ENCODE measurements at places on chromosomes 11 and 22.

DNA sequence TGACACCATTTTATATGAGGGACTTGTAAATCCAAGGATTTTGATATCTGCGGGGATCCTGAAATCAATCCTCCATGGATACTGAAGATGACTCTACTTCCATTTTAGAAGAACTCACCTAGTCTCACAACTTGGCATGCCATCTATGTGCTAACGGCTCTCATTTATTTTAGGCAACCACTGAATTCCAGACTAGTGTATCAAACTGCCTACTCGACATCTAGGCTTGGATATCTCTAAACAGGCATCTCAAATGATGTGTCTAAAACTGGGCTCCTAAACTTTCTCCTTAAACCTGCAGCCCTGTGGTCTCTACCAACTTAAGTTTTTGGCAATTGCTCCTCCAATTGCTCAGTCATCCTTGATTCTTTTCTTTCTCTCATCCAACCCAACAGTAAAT is 31.2 kb upstream of the CLNS1A start:
- DNase-seq = no peak

- no peak for DNase-seq
These were observed 443.9 kb downstream of the INSC start for GRCh38 chr11:15558513-15559181.

DNA sequence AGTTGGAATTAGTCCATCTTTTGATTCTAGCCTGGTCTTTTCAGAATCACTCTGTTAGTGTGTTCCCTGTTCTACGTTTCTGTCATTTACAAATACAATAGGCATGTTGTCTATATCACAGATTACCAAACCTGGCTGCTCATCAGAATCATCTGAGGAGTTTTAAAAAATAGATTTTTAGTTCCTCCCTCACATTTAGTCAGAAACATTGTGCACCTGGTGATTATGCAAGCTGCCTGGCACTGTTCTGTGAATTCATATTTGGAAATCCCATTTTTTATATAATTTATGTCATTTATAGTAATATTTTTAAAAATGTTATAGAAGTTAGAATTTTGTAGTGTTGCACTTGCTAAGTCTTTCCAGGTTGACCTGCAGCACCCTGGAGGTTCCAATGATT is 107.3 kb downstream of the PDE3B start:
- no peak for DNase-seq

- DNase-seq = no peak
These were observed 17.8 kb downstream of the NAGA start for GRCh38 chr22:42052765-42053164.

DNA sequence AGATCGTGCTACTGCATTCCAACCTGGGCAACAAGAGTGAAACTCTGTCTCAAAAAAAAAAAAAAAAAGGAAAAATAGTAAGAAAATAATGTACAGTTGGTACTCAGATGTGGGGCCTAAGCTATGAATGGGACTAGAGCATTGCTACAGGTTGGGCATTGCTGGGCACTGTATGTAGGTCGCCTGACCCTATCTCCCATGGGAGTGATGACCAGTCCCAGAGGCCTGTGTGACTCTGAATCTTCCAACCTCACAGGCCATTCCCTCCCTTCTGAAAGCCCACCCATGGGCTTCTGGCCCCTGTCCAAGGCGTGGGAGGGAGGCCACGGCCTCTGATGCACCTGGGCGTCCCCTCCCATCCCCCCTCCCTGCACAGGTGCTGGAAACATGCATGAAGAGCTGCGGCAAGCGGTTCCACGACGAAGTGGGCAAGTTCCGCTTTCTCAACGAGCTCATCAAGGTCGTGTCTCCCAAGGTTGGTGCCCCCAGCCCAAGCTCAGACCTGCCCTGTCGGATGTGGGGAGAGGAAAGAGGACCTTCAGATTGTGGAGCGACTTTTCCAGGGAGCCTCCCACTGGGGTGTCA is 9.5 kb downstream of the GGA1 start:
- no peak for DNase-seq

GRCh38 chr22:22009661-22010060 is 27.1 kb upstream of the TOP3B start:
- DNase-seq = no peak

DNA sequence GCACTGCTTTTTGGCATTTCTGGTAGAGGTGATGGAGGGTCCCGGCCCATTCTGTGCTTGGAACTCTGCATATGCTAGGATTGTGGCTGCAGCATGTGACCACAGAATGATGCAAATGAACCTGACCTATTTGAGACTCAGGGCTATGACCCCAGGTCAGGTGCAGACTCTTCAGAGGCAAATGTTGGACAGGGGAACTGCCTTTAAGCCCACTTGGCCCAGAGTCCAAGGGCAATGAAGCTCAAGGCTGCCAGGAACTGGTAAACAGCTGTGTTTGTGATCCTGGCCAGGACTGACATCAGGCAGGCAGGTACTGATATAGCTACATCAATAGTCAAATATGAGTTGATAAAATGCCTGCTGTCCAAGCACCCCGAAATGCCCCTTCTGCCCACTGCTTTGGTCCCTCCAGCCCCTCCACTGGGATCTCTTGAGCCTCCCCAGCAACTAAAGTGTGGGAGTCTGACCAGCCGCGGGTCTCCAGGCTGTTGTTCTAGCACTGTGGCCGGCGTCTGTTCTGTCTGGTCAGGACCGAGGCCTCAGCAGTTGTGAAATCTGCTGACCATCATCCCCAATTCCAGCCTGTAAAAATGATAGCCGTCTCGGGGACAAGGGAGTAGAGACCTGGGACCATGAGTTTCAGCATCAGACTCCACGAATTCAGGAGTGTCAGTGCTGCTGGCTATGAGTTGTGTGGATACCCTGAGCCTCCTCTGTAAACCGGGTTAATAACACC is 82.4 kb upstream of the EIF3D start:
- no peak for DNase-seq

DNA sequence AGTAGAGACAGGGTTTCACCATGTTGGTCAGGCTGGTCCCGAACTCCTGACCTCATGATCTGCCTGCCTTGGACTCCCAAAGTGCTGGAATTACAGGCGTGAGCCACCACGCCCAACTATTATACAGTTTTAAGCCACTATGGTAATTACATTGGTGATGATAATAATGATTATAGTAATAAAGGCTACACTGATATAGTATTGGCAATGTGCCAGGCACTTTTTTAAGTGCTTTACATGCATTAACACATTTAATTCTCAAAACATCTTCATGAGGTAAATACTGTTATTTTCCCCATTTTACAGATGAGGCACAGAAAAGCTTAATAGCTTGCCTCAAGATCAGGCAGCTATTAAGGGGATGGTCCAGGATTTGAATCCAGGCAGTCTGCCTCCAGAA is 222.5 kb downstream of the SOX6 start:
- no peak for DNase-seq

DNA sequence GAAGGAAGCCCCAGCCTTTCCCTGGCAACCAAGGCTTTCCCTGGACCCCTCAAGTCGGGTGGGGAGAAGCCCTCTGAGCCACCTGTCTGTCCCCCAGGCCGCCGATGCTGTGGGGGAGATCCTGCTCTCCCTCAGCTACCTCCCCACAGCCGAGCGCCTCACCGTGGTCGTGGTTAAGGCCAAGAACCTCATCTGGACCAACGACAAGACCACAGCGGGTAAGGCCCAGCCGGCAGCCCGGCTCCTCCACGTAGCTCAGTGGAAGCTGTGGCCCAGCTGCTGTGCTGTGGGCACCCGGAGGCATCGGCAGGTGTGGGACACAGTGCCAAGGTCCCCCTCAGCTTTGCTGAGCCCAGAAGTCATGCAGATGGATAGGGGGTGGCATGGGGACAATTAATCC is 12.2 kb upstream of the RHOD start:
- no peak for DNase-seq

DNA sequence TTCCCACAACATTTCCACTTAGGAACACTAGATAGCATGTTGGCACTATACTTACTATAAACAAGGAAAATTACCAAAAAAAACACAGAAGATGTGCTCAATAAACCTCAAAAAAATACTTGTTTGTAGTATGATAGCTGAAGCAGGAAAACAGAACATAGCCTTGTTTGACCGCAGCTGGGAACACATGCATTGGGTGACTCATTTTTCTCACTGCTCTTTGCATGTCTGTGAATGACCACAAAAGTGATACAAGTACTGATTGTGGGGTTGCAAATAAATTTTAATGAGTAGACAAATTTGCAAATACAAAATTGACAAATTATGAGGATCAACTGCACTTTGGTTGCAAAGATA is 22.8 kb upstream of the GUCY1A2 start:
- DNase-seq = no peak

GRCh38 chr11:73660497-73661034 is 14.2 kb downstream of the PLEKHB1 start:
- DNase-seq = no peak

- peak; percentile 42 for DNase-seq
These were observed 29.6 kb downstream of the SBF1 start for GRCh38 chr22:50445071-50445879.

DNA sequence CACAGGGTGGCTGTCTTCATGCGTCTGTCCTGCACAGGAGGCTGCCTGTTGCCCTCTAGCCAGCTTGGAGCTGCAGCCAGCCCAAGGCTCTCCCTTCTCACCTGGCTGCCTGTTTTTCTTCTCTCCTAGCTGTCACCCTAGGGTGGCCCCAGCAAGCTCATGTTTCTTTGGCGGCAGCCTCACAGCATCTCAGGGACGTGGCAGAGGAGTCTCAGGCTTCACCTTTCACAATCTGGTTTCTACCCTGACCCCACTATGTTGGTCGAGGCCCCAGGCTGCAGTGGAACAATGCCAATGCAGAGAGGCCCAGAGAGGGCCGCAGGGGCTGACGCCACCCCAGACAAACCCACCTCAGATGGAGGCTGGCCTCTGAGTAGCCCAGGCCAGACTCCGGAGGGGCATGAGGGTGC is 2.5 kb upstream of the CLDN5 start:
- no peak for DNase-seq

DNA sequence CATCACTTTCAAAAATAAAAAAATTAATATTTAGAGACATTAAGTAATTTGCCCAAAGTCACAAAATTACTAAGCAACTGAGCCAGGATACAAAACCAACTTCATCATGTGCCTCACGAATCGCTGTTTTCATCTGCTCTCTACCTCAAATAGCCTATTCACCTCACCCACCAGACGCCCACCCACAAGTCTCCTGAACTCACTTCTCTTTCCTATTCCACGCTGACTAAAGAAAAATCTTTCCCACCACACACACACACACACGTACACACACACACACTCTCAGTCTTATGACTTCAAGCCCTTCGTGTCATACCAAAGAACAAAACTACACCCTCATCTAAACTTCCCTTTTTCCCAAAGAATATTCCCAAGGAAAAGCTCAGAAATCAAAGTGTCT is 2.2 kb downstream of the OR8B12 start:
- no peak for DNase-seq

- no peak for DNase-seq
These were observed 12.3 kb upstream of the BID start for GRCh38 chr22:17786435-17787161.

DNA sequence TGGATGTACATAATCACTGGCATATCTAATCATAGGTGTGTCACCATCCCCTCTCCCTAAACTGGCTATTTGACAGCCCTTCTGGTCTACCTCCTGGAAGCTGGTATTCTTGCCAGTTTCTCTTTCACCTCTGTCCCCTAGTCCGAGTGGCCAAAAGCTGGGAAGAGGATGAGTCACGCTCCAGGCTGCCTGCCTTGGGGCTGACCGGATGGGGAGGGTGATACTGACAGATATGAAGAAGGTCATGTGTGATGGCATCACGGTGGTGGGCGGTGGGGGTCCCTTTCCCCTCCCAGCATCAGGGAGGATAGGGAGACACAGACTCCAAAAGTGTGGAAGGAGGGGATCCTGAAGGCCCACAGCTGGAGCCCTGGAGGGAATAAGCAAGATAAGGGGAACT is 4.8 kb downstream of the OAF start:
- no peak for DNase-seq

DNA sequence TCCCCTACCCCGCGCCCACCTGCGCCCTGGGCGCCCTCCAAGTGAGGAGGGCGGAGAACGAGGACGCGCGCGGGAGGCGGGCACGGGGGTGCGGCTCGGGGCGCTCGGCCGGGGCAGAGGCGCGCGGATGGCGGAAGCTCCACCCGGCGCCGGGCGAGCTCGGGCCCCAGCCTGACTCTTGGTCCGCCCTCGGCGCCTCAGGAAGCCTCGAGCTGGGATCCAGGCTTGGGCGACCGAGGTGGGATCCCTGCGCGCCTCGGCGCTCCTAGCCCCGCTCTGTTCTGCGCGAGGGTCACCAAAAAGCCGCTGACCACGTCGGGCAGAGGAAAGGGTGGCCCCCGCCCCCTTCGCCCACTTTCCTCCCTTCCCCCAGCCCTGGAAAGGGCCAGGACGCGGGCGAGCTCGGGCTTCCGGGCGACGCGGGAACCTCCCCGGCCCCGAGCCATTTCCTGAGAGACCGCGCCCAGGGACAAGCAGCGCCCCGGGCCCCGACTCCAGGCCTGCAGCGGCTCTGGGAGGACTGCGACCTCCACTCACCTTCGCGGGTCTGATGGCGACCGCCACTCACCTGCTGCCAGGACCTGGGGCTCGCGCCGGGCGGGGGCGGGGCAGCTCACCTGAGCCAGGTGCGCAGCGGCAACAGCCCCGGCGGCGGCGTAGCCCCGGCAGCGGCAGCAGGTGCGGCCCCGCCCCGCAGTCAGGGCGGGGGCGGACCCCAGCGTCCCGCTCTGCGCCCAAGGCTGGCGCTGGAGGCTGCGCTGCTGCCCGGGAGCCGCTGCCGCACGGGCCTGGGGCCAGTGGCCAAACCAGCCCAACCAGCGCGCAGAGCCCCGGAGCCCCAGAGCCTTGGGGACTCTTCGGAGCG is 2.2 kb upstream of the SIGIRR start:
- peak; percentile 23 for DNase-seq

GRCh38 chr22:27046086-27046485 is 388.7 kb downstream of the MIAT start:
- DNase-seq = no peak

- DNase-seq = no peak
These were observed 76.6 kb downstream of the MYO18B start for GRCh38 chr22:25818541-25818940.

- peak; percentile 70 for DNase-seq
These were observed 5.4 kb downstream of the GRK2 start for GRCh38 chr11:67271541-67272284.

GRCh38 chr11:126152586-126152985 is 58.9 kb downstream of the RPUSD4 start:
- no peak for DNase-seq

GRCh38 chr22:49136816-49137180 is 690.9 kb downstream of the BRD1 start:
- DNase-seq = no peak

GRCh38 chr11:8713760-8714454 is 31.3 kb downstream of the RPL27A start:
- DNase-seq = no peak

- no peak for DNase-seq
These were observed 23.7 kb downstream of the USP47 start for GRCh38 chr11:11865449-11865848.

DNA sequence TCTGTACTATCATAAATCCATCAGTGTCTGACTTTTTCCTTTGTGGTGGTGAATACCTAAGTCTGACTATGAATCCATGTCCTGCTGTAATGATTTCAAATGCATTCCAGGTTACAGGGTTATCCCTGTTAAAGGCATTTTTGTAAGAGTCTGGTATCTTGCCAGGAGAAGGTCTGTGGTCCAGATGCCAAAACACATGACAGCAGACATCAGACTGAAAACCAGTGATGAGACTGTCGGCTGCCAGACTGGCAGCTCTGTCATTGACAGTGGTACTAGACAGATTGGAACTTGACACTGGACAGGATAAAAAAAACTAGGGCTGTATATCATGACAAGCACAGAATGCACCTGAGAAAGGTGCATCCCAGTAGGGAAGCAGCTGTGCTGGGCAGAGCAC is 301.8 kb upstream of the FAT3 start:
- no peak for DNase-seq

Data from CD4-positive, alpha-beta T cell treated with Interferon gamma for 1 hour (primary cell).